ENCODE measurements at places on chromosomes 16 and 17.

DNA sequence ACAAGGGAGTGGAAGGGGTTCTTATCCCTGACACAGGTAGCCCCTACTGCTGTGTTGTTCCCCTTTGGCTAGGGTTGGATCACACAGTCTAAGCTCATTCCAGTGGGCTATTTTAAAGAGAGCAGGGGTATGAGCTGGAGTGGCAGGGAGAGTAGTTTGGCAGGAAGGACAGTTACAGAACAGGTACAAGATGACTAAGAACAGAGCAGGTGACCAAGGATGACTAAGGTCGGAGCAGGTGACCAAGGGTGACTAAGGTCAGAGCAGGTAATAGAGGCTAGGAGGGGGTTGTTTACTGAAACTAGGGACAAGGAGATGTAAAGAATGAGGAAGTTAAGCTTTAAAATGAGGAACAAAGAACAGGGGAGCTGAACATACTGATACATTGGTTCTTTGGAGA is 58.8 kb downstream of the UTP18 start:
- no peak for DNase-seq

GRCh38 chr17:17767154-17767869 is 69.5 kb downstream of the SREBF1 start:
- DNase-seq, result no peak

GRCh38 chr17:78529871-78530670 is 47.1 kb downstream of the DNAH17 start:
- DNase-seq, result no peak

DNA sequence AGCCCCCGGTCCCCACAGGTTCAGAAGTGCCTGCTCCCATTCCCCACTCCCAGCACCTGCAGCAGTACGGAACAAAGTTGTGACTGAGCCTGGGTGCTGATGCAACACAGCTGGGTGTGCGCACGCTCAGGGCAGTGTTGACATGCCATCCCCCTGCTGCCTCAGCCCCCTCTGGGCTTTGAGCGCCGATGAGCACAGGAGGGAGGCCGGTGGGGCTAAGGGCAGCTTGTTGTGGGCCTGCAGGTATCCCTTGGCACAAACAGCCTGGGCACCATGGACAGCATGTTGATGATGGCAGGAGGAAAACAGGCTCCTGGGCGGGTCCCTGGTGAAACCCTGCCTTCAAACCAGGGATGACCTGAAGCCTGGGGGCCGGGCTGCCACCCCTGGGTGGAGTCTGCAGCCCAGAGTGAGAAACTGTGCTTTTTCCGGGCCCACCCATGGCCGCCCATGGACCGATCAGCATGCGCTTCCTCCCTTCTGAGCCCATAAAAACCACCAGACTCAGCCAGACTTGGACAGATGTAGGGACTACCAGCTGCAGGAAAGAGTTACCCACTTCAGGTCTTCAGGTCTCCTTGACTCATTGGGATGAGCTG is 175.5 kb downstream of the PHKB start:
- no peak for DNase-seq

DNA sequence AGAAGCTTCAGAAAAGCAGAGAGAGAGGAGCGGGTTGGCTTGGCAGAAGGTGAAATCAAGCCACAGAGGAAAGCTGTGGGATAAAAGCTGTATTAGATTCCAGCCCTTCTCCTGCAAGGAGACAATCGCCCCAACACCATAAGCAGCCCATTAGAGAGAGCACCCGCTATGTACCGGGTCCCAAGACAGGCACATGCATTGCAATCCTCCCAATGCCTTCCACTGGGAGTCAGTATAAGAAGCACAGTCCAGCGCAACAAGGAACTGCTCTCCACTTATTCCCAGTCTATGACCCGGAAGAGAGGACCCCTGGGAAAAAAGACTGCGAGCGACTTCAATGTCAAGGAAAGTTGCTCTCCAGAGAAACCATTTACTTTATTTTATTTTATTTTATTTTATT is 43.8 kb downstream of the NOG start:
- DNase-seq, result no peak

GRCh38 chr17:50513495-50513894 is 5.3 kb downstream of the MYCBPAP start:
- DNase-seq, result no peak

GRCh38 chr17:65952586-65952985 is 239.3 kb downstream of the CEP112 start:
- DNase-seq, result no peak

GRCh38 chr17:39632153-39632941 is 4.6 kb upstream of the STARD3 start:
- no peak for DNase-seq

DNA sequence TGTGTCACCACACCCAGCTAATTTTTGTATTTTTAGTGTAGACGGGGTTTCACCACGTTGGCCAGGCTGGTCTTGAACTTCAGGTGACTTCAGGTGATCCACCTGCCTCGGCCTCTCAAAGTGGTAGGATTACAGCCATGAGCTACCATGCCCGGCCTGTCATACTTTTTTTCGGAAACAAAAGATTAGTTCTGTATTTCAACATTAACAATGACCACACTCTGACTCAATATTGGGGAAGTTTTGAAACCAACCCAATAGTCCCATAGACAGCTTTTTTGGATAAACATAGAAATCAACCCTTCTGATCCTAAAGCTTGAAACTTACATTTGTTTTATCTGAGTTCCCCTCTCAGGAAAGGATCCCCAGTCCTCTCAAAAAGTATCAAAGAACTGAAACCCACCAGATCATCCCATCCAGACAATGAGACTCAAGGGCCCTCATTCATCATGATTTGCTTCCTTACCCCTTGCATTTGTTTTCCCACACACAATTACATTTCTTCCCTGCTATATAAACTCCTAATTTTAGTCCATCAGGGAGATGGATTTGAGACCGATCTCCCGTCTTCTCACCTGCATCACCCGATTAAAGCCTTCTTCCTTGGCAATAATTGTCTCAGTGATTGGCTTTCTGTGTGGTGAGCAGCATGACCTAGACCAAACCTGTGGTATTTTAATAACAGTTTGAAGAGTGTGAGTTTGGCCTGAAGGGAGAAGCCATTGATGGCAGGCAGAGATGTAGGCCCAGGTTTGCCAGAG is 7.2 kb upstream of the AGRP start:
- DNase-seq, result no peak

DNA sequence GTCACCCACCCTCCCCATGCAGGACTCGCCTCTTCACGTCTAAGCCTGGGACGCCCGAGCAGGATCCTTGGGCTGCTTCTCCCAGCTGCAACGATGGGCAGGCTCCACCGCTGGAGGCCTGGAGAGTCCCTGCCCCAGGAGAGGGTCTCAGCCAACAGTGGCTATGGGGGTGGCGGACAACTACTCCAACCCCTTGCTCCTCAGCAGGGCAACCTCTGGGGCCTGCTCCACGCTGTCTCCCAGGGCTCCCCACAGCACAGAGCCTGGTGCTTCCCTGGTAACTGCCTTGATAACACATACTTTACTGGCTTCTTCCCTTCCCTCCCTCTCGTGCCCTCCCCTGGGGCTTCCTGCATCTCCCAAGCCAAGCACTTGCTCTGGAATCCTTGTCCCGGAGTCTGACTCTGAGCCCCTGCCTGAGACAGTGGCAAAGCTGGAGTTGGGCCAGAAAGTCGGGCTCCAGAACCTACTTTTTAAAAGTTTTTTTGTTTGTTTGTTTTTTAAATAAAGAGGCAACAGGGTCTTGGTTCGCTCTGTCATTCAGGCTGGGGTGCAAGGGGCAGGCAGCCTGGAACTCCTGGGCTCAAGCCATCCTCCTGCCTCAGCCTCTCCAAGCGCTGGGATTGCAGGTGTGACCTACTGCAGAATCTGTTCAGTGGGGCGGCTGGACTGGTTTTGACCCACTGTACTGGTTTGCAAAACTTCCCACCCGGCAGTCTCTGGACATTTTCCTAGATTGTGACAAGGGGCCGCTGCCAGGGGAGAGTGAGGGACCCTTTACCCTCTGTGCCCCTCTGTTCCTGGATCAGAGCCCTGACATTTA is 99.4 kb downstream of the TNFRSF13B start:
- no peak for DNase-seq

GRCh38 chr17:56594320-56595107 is 1.0 kb downstream of the NOG start:
- no peak for DNase-seq

- DNase-seq, result no peak
Observed at GRCh38 chr16:17327664-17328335, 143.0 kb downstream of the XYLT1 start.

DNA sequence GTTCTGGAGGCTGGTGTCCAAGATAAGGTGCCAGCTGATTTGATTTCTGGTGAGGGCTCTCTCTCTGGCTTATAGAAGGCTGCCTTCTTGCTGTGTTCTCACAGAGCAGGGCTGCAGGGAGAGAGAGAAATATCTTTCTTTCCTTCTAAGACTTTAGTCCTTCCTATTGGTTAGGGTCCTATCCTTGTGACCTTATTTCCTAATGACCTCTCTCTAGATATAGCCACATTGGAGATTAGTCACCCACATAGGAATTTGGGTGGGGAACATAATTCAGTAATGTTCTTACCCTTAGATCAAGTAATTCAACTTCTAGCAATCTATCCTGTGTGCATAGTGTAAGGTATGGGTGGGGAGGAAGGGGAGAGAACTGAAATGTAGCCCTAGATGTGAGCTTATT is 18.0 kb upstream of the ABCA5 start:
- no peak for DNase-seq

- DNase-seq, result no peak
Observed at GRCh38 chr16:88084881-88085280, 133.6 kb downstream of the BANP start.

DNA sequence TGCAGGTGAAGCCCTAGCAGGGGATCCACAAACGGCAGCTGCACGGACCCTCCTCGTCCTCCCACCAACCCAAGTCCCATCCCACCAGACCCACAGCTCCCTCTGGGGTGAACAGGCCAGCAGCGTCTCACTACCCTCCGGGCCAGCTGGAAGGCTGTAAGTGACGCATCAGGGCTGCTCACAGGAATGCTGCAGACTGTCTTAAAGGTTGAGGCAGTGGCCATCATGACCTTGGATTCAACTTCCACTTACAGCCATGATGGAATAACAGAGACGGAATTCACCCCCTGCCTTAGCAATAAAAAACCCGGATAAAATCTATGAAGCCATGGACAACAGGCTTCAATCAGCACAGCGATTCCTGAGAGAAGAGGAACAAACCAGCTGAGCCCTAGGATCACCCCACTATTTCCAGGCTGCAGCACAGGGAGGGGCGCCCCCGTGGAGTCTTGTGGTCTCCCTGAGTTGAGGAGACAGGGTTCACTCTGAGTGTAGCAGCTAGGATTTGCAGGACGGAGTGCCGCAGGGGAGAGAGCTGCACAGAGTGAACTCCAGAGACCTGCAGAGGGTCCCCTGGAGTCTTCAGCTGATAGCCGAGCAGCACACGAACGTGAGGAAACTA is 10.5 kb downstream of the FAM83G start:
- no peak for DNase-seq

DNA sequence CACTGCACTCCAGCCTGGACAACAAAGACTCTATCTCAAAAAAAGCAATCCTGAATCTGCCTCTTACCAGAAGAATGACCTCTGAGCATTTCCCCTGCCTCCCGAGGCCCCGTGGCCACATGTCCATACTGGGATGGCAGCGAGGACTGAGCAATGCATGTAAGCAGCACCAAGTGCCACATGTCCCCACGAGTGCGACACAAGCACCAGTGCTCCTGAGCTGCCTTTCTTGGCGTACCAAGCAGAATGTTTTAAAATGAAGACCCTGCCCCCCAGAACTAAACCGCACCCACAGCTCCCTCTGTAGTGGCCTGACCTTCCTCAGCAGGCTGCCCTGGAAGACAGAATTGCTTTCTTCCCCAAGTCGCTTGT is 373.3 kb downstream of the SLC39A11 start:
- DNase-seq, result no peak

DNA sequence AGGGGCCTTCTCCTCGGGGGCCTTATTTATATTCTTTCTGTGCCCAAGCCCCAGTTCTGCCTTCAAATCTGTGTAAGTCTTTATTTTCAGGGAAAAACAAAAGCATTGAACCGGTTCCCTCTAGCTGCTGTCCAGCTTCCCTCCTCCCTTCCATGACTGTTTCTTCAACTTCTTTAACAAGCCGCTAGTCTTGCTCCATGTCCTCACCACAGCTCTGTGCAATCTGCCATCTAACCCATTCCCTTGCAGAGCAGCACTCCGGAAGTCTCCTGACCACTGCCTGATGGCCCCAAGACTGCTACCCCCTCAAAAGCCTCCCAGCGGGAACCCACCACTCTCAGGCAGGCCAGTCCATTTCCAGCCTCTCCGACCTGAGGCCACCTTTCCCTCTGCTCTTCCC is 16.9 kb downstream of the EMC8 start:
- no peak for DNase-seq

DNA sequence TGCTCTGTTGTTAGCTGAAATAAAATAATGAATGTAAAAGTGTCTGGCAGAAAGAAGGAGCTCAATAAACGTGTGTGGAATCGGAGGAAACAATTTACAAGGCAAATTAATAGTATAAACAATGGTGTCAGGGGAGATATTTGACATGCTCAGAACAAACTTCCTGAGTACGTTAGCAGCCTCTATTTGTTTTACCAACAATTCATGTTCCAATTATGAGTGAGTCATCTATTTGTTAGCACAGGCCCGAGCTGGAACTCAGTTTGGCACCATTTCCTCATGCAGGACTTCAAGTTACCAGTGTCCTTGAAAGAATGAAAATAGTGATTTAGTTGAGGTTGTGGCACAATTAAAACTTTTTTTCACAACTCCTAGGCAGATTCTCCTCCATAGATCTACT is 9.1 kb downstream of the ASIC2 start:
- no peak for DNase-seq
